ENCODE measurements at places on chromosomes 12 and 14.

DNA sequence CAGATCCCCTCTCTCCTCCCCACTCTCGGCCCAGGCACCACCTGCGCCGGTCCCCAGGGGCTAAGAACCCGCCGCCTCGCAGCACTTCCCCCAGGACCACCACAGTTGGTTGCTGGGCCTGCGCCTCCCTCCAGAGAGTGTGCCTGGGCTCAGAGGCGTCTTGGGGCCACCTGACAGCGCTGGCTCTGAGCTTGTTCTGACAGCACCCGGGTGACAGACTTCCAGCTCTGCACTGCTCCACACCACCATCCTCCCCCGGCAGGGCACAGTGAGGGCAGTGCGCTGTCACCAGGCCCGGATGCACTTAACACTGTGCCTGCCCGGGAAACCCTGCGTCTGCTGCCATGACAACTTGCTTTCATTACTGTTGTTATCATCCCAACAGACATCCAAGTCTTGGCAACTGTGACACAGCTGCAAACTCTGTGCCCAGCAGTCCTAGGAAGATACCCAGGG is 6.6 kb downstream of the BRF1 start:
- peak; percentile 38 for DNase-seq

DNA sequence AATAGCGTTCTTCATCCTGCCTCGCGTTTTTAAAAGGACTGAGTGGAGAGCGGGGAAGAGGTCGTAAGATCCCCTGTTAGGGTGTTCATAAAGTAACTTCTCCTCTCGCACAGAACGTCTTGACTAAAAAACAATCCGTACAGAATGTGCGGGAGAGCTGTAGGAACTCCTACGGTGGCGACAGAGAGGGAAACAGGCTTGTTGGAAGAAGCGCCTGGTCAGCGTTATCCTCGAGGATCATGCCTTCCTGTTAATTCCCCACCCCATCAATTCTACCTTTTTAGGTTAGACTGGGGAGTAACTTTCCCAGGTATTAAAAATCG is 399 bp upstream of the WASHC4 start:
- DNase-seq, result no peak

DNA sequence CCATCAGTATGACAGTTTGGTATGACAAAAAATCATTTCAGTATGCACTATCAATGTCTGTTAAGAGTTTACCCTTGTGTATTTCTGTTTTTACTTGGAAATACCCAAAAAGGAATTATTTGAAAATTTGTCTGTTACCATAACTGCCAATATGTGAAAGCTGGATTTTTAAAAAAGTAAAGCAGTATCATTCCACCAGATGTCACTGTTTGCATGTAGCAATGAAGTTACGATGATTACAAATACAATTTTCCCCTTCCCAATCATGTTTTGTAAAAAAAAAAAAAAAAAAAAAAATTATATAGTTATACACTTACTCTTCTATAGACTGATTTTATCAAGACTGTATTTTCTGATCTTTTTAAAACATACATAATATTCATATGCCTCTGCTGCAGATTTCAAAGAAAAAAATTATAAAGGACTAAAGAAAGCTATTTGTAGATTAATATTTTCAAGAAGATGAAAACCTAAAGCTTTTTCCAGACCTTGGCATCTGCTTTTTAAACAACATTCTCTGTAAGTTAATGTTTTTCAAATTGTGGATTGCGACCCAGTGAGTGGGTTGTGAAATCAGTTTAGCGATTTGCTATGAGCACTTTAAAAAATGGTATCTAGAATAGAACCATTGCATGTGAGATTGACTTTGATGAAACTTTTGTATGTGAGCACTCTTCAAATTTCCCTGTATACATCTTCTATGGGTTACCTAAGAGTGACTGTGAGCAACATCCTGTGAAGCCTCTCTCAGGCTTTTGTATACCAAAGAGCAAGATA is 114.2 kb downstream of the TTC6 start:
- no peak for DNase-seq

- DNase-seq, result no peak
These were observed 196.5 kb upstream of the AMIGO2 start for GRCh38 chr12:47276253-47276620.

- DNase-seq, result no peak
These were observed 190.4 kb upstream of the KRR1 start for GRCh38 chr12:75701859-75702258.

DNA sequence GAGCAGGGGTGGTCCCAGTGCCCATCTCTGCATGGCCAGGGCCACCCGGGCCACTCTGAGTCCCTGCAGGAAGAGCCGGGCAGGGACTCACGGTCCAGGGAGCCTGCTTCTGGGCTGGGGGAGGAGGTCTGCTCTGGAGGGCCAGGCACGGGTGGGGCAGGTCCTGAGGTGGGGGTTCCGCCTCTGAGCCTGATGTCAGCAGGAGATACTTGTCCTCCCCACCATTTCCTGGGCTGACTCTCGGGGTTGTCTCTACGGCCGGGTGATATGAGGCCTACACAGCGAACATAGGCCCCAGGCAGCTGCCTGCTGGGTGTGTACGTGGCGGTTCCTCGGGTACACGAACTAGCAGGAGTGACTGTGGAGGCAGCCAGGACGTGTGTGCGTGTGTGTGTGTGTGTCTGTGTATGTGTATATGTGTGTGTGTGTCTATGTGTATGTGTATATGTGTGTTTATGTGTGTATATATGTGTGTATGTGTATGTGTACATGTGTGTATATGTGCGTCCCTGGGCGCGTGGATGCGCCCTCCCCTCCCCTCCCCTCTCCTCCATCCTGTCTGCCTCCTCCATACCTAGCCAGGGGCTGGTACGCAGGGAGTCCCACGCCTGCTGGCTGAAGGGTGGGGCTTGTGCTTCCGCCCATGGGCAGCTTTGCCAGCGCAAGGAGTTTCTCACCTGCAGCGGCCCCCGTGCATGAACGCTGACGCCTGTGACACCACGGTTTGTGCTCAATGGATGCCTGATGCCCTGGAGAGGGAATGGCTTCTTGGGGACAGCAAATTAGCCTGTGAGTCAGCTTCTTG is 30.4 kb upstream of the TRAF3 start:
- DNase-seq, result no peak

DNA sequence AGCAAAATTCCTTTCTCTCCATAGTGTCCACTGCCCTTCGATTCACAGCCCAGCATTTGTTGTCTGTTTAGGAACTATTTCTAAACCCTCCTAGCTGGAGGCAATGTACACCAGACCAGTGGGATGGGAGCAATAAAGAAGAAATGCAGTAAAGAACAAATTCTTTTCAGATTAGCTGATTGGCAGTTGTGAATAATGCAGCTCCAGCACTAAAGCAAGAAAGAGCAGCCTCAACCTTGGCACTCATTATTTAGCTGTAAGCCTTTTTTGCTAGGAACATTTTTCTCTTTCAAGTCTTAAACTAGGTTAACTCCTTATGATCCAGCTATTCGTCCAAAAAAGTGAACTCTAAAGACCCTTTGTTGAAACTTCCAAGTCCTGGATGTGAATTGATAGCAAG is 580.5 kb upstream of the STXBP6 start:
- DNase-seq, result no peak

GRCh38 chr12:50991291-50991690 is 34.9 kb downstream of the SLC11A2 start:
- no peak for DNase-seq

DNA sequence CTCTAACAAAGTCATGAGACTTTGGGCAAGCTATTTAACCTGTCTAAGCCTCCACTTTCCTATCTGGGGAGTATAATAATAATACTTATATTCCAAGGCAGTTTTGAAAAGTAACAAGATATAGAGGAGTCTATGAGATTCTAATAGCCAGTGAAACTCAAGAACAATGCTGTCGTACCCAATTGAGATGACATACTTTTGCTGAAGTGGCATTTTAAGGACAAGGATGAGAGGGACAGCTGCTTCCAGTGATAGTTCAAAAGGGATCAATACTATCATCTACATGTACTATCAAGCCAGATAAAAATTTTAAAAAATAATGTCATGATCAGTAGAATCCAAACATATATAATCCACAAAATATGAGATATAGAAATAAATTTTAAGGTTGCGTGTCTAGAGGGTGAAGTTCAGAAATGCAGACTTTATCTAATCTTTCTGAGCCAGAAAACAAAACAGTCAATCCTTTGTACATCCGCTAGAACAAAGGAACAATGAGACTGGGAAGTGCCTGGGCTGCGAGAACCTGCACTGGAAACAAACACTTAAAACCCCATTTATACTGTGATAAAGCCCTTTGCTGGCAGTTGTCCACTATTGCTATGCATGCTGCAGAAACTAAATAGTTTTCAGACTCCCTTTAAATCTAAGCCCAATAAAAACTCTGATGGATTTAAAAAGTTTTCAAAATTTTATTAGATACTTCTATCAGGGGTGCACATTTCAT is 38.6 kb downstream of the PTPRB start:
- DNase-seq, result no peak

DNA sequence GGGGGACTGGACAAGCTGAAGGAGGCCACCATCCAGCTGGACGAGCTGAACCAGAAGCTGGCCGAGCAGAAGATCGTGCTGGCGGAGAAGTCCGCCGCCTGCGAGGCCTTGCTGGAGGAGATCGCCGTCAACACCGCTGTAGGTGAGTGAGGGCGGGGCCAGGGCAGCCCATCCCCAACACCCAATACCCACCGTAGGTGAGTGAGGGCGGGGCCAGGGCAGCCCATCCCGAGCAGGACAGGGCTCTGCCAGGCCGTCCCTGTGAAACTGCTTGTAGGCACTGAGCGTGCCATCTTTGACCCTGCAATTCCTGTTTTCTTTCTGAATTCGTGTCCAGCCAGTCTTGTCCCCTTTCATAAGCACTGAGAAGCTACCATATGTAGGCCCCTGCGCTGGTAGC is 74.0 kb downstream of the CCDC92 start:
- no peak for DNase-seq

DNA sequence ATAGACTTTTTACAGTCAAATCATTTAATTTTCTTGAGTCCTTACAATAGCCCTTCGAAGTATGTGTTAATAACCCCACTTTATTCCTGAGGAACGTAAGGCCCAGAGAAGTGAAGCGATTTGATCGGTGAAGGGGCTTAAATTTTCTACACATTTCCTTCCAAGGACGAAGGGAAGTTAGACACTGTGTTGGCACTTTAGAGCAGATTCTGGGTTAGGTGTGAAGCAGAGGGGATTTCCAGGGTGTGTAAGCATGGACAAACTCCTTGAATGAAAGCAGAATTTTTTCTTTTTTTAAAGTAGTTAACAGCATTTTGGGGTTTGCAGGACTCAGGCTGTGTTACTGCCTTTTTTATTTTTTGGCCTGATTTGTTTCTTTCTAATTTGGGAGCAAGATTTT is 38.9 kb downstream of the PRORP start:
- DNase-seq, result no peak

DNA sequence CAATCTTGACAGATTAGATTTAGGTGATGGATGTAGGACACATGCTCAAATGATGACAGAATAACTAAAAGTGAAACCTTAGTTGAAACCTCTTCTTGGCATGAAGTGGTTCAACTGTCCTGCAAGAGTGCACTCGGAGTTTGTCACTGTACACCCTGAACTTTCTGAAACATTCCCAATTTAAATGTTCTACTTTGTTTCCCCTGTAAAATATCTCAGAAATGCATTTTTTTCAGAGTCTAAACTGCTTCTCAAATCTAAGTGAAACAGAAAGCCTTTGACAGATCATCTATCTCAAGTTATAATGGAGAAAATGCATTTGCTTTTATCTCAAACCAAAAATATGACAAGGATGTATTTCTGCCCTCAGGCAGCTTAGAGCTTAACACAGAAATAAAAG is 66.0 kb downstream of the BHLHE41 start:
- DNase-seq, result no peak

- DNase-seq, result no peak
These were observed 145.1 kb downstream of the SLC25A21 start for GRCh38 chr14:37027188-37027824.

DNA sequence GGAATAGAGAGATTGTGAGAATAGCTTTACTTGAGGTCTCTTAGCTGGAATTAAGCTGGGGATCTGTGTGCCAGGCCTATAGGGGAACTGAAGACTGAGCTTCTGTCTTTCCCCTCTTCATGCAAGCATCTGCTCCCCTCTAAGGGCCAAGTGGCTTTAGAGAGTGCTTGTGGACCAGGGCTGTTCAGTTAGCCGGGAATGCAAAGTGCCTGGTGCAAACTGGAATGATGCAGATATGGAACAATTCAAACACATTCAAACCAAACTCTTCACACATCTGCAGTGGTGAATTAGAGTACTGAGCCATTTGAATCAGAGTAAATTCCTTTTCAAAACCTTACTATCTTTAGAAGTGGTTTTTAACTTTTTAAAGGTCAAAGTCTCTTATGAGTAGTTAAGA is 99.0 kb downstream of the LIN7A start:
- no peak for DNase-seq

GRCh38 chr12:40622246-40622838 is 69.9 kb upstream of the CNTN1 start:
- DNase-seq, result no peak

- no peak for DNase-seq
These were observed 113.8 kb upstream of the DIO2 start for GRCh38 chr14:80325112-80325511.

GRCh38 chr14:64786296-64787149 is 82.3 kb downstream of the PLEKHG3 start:
- no peak for DNase-seq

DNA sequence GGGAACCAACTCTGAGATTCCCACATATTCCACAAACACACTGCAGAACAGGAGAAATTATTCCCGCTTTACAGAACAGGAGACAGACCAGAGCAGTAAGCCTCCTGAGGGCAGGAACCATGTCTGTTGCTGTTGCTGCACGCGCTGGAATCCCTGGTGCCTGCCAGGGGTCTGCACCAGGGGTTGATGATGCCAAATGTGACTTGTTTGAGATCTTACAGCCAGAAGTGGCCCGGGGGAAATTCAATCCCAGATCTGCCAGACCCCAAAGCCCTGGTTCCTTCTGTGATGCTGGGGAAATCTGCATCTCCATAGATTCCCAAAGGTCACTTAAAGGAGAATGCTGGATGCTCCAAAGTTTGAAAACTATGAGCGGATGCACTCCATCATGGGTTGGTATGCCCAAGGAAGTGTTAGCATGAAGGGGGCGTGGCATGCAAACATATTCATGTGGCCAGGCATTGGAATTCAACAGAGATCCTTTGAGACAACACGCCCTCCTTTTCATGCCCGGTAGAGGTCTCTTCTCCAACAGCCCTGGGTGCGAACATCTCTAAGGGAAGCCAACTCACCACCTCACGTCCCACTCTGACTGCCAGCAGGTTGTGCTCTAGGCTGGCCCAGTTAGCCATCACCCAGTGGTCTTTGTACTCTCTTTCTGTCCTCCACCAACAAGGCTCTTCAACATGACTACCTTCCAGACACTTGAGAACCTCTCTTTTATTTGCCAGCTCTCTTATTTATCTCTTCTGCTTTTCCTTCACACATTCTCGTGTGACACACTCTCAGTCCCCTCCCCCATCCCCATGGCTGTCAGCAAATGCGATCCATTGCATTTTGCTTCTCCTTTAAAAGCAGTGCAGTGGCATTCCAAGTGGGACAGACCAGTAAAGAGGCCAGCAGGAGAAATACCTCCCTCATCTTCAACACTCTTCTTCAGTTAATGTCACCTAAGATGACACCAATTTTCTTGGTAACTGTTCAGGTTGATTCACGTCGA is 131.3 kb downstream of the ZFP36L1 start:
- no peak for DNase-seq

- no peak for DNase-seq
These were observed 29.2 kb downstream of the BBS10 start for GRCh38 chr12:76318773-76319594.
